Large intestine (tissue), 12 donors: ENCODE measurements at places on chromosomes 13 and 19. TPM values are rescaled to one million over a fixed set of nuclear protein-coding genes. Genes with fewer than 3 reads are reported as not detected.

Gene SPTBN4
- 3.4 TPM for polyA plus RNA-seq

Gene LILRB5
- 7.6 TPM for polyA plus RNA-seq

Gene DAND5
- 0.06 TPM for polyA plus RNA-seq

DNA sequence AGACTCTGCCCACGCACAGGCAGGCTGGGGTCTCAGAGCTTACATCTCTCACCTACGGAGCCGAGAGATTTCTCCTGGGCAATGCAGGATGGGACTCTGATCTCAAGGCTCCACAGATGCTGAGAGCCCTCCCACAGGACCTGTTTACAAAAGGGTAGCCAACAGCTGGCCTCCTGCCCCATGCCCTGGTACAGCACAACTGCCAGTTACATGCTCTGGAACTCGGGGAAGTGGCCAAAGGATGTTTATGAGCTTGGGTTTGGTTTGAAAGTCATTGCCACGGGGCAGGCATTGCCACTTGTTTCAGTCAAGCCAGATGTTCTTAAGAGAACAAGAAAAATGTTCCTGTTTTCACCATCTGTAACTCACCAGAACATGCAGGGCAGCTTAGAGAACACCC, 3.5 kb downstream of the DHRS12 start:
- DNase-seq, result no peak

GRCh38 chr13:30569901-30570576, 47.7 kb upstream of the USPL1 start:
- peak; percentile 10 for DNase-seq

- DNase-seq, result no peak
Observed at GRCh38 chr19:45569619-45570421, 14.8 kb downstream of the OPA3 start.

GRCh38 chr13:99677116-99677951, 176.1 kb downstream of the TM9SF2 start:
- no peak for DNase-seq

- no peak for DNase-seq
Observed at GRCh38 chr13:103759361-103759760, 693.1 kb upstream of the SLC10A2 start.

- no peak for DNase-seq
Observed at GRCh38 chr19:28868836-28869235, 344.1 kb downstream of the UQCRFS1 start.

DNA sequence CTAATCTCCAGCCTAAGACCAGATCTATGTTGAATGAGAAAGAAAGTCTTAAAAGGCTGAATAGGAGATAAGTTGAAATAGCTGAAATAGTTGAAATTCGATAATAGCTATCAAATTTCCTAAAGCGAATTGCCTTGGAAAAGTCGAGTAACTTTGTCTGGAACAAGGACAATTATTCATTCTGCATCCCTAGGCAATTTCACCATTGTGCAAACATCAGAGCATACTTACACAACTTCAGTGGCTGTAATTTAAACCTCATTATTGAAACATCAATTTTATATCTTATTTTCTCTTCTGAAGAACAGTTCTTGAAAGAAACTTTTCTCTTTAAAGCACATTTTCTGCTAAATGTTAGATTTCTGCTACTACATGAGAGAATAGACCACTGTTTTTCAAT, 13.6 kb downstream of the TNFSF13B start:
- no peak for DNase-seq
